SW 1271 (cell line): ENCODE measurements at places on chromosomes 7 and 10.

DNA sequence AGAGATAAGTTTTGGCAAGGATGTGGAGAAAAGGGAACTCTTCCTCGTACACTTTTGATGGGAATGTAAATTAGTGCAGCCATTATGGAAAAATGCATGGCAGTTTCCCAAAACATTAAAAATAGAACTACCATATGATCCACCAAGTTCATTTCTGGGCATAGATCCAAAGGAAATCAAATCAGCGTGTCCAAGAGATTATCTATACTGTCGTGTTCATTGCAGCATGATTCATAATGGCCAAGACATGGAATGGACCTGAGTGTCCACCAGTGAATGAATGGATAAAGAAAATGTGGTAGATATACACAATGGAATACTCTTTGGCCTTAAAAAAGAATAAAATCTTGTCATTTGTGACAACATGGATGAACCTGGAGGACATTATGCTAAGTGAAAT, 70.3 kb upstream of the RSU1 start:
- no peak for DNase-seq

DNA sequence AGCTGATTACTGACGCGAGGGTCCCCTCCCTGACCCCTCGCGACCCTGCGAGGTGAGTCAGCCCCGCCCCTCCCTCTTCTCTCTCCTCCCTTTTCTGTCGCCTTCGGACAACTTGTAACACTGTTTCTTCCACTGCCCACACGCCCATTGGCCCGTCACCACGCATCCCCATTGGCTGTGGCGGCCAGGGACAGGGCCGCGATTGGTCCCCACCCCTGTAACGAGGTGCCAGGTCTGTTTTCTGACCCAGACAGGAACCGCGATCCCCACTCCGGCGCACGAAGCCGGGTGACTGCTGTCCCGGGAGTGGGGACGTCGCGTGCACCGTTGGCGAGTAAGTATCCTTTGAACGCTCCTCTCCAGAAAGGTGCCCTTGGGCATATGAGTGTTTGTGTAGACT, at the start of gene STRA8:
STRA8 (plus strand) TSS at position 269 of the 400 bp plus-strand sequence. CDS start 6,687 bp downstream, outside the sequence.
- no peak for DNase-seq

GRCh38 chr10:110269374-110270318, 35.1 kb downstream of the SMNDC1 start:
- no peak for DNase-seq

DNA sequence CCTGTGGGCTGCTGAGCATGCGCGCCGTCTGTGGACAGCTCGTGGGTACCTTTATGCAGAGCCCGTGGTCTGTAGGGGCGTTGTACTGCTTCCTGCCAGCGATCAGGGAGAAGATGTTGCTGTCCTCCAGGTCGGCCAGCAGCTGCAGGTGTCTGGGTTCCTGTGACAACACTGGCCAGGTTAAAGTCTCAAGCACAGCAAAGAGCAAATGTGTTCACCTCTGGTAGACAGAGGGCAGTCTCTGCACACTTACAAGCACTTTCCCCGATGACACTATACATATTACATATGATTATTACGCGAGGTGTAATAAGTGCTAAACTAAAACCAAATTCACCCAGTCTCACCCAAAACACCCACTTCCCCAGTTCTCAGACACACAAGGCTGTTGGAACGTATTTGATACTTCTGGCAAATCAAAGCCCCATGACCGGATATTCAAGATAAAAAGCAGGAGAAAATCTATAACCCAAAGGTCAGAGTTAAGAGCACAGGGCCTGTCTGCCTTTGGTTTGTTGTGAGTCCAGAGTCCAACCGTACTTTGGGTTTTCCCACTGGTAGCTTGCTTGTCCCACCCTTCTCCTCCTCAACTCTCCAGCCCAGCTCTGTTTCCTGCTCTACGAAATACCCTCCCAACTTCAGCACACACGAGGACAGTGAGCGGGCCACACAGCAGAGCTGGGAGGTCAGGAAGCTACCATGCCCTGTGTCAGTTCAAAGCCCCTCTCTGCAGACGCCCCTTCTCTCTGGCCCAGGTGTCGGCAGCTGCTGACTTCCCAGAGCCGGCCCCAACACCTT, 49.7 kb upstream of the DDC start:
- DNase-seq = no peak

DNA sequence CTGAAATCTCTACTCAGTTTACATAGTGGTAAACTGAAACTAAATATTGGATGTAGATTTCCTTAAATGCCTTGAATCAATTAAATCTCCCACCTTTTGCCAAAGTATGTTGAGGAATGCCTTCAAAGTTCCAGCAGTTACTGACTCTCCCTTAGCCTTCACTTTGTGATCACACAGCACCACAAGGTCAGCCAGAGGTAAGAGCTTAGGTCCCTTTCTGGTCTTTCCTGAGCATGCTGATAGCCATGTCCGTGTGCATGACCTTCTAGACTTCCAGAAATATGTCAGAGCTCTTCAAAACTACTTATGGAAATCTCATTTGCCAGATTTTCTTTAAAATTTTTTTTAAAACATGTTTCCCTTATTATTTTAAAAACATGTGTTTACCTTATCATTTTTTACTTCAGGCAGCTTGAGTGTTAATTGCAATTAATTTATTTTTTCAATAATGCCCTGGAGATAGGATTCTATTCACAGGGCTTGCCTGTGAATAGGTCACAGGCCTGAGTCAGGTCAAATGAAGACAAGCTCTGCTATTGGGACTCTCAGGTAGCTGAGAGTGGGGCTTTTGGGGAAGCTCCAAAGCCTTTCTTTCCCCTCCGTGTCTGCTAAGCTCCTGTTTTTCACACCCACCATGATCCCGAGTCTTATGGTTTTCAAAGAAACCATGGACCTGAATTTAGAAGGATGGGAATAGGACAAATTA, 220.5 kb downstream of the CXCL12 start:
- DNase-seq = no peak

GRCh38 chr10:45660876-45661411, 11.6 kb downstream of the ZFAND4 start:
- no peak for DNase-seq

GRCh38 chr7:43943417-43944187, 17.4 kb downstream of the UBE2D4 start:
- DNase-seq = no peak

DNA sequence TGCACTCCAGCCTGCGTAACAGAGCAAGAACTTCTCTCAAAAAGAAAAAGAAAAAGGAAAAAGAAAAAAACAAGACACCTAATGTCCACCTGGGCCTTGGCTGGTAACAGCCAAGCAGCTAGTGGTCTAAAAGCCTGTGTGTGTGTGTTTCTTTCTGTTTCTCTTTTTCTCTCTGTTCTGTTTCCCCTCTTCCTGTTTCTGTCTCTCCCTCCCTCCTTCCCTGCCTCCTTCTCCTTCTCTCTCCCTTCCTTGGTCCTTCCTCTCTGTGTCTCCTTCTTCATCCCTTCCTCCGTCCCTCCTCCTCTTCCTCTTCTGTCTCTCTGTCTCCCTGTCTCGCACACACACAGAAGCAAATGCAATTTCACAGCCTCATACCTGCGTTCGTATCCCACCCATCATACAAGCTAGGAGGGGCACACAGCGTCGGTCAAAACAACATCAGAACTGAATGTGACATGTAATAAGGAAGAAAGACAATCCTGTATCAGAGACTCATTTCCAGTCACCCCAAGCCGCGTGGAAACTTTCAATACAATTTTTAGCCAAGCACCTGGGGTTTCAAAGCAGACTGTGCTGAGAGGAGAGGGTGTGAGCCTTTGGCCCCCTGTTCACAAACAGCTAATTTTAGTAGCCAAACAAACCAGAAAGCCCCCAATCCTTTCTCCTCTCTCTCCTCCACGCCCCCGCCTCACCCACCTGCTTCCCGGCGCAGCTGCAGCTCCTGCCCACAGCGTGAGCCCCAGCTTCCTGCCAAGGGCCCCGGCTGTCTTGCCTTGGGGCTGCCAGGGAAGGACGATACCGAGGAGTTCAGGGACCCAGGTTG, 50.2 kb upstream of the GNA12 start:
- no peak for DNase-seq

DNA sequence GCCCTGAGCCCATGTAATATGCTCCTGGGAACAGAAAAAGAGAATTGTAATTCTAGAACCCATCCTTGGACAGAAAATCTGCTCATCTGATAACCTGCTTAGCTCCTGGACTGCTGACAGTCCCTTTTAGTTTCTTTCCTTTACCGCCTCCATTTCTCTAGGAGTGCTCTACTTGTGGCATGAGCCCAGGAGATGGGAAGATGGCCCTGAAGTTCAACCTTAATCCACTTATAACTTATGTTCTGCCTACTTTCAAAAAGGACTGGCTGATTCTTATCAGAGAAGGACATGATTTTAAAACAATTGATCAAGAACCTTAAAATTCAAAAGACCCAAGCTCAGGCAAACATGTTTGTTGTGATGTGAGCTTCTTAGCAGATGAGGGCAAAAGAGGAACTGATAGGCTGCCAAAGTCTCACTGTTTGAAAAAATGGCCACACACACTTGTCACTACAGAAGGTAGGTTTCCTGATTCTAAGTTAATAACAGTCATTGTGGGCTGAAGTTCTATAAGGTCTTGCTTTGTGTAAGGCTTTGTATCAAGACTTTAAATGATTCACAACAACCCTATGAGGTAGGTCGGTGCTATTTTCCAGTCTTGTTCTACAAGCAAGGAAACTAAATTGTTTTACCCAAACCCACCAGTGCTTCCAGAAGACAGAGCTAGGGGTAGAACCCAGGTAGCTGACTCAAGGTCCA, 94.3 kb upstream of the AFAP1L2 start:
- DNase-seq = no peak

GRCh38 chr10:34702093-34702937, 112.8 kb downstream of the PARD3 start:
- no peak for DNase-seq

- DNase-seq = no peak
Observed at GRCh38 chr10:18260310-18260922, 120.2 kb downstream of the CACNB2 start.

- DNase-seq = no peak
Observed at GRCh38 chr10:92880233-92880861, 32.0 kb downstream of the EXOC6 start.

DNA sequence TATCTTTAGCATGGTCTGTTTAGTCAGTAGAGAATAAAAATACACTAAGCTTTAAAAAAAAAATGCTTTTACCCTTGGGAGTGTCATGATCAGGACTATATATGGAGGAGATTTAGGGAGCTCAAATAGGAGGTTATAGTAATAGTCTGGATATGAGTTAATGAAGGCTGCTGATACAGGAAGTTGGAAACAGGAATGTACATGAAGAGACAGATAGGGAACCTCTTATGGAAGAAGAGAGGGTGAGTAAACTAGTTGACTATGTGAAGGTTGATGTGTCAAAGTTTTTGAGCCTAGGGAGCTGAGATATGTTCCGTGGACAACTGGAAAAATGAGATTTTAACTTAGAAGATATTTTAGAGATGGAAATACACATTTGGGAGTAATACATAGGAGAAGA, 472.0 kb upstream of the FZD8 start:
- DNase-seq = no peak

- no peak for DNase-seq
Observed at GRCh38 chr7:95209276-95209675, 115.1 kb downstream of the PON1 start.

DNA sequence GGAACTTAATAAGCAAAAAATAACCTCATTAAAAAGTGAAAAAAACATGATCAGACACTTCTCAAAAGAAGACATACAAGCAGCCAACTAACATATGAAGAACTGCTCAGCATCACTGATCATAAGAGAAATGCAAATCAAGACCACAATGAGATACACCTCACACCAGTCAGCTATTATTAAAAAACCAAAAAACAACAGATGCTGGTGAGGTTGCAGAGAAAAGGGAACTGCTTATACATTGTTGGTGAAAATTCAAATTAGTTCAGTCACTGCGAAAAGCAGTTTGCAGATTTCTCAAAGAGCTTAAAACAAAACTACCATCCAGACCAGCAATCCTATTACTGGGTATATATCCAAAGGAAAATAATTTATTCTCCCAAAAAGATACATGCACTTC, 513.3 kb downstream of the MDFIC start:
- no peak for DNase-seq

DNA sequence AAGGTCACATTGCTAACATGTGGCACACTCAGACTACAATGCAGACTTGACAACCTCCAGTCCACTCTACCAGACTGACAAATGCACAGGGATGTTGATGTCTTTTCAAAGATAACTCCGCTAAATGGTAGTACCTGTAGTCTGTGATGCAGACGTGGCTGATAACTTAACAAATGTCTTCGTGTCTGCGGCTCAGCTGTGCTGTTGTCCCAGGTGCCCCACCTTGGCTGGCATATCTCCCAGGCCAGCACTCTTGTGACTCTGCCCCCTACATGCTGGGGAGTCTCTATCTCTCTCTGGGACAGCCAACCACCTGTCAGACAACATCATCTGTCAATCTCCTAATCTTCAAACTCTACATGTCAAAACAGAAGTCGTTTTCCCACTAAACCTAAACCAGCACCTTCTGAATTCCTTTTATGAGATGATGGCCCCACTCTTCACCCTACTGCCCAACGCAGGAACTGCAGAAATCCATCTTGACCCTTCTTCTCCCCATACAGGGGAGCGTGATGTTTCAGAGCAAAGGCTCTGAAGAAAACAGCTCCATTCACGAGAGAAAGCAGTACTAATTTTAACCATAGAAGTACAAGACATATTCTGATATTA, 156.4 kb downstream of the USP6NL start:
- no peak for DNase-seq

- no peak for DNase-seq
Observed at GRCh38 chr10:47247148-47248059, 52.6 kb upstream of the GDF10 start.

- no peak for DNase-seq
Observed at GRCh38 chr10:56181607-56182006, 179.5 kb downstream of the ZWINT start.

- no peak for DNase-seq
Observed at GRCh38 chr10:128096486-128097199, 29.6 kb downstream of the MKI67 start.

DNA sequence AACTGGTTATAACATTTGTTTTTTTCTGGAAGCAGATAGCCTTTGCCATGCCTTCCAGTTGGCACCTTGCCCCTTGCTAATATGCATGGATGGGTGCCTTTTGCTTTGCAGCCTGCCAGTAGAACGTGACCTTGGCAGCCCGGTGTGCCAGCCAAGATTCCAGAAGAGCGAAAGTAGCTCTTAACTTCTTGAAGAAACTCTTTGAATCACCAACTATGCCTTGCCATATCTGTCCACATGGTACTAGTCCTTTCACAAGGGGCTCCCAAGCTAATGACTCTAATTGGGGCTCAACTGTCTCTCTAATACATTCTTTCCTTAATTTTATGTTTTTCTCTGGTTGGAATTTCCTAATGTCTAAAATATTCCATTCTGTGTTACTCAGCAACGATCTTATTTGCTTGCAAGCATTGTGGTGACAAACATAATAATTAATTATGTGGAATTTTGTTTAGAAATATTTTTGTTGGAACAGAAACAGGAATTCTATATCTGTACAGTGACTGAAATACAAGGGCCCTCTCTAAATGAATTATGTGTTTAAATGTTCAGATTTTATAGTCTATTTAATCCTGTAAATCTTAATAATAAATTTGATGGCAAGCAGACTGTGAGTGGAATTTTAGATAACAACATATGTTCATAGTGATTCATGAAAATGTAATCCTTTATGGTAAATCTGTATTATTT, 45.8 kb downstream of the HDAC9 start:
- no peak for DNase-seq

GRCh38 chr10:125060026-125060425, 100.3 kb downstream of the CTBP2 start:
- no peak for DNase-seq
